ENCODE measurements at places on chromosomes 13 and 19.

DNA sequence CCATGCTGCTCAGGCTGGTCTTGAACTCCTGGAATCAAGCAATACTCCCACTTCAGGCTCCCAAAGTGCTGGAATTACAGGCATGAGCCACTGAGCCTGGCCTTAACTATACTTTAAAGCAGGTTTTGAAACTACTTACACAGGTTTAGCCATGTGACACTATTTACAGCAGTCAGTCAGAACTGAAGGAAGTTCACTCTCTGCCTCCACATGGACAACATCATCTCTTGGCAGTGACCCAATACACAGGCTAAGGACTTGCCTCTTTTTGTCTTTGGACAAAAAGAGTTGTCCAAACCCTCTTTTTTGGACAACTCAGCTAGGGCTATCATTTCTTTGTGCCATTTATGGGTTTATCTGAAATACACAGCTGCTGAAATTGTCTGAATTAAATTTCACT lies 89.0 kb upstream of the CLDN10 start:
- no peak for DNase-seq

DNA sequence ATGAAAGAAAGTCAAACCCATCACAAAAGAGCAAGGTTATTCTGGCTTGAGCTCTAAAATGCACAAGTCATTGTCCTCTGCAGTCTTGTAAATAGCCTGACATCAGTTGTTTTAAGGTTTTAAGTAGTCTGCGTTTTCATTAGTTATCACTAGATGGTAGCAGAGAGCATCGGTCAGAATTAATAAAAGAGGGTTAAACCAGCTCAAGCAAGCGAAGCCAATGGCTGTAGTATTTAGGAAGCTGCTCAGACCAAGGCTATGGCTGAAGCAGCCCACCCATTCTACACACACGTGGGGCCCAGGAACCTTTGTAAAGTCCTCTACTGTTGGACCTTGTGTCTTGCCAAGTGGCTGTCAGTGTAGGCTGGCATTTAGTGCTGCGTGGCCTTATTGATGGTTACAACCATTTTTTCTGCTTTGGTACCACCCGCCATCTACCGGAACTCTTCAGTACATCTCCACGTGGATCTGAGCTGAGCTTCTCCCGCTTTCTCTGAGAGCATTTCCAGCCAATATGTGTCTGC lies 13.3 kb upstream of the ZNF57 start:
- no peak for DNase-seq

DNA sequence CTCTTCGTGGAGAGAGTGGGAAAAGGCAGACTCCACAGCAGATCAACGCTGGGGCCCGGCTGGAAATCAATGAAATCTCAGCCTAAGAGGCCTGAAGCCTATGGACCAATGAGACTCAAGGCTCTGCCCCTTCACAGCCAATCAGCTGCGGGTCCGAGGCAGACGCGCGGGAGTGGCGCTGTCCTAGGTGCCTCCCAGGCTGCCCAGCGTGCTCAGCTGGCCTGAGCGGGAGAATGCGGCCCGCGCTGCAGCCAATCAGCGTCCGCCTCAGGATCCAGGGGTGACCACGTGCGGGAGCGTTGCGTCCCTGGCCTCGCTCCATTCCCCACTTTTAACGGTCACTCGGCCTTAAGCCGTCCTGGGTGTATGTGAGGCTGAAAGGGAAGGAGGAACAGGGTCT lies at the start of gene ZBTB32:
Gene ZBTB32 (plus strand): TSS at position 341 of the 400 bp plus-strand sequence. CDS start 10,069 bp downstream, outside the sequence.
- DNase-seq: no peak

DNA sequence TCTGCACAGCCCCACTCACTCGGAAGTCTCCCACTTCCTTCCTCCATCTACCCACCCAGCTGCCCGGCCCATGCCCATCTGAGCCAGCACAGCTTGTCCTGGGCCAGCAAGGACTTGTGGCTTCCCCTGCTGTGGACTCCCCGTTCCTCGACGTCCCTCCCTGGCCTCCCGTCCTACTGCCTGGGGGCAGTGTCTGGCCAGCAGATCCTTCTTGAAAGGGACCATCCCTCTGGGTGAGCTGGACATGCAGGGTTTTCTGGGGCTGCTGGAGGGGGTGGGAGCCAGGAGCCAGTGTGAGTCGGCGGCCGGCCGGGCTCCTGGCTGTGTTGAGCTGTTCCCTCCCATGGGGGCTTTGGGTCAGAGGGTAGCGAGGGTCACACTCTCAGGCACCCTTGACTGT lies 26.7 kb downstream of the CRTC1 start:
- no peak for DNase-seq

DNA sequence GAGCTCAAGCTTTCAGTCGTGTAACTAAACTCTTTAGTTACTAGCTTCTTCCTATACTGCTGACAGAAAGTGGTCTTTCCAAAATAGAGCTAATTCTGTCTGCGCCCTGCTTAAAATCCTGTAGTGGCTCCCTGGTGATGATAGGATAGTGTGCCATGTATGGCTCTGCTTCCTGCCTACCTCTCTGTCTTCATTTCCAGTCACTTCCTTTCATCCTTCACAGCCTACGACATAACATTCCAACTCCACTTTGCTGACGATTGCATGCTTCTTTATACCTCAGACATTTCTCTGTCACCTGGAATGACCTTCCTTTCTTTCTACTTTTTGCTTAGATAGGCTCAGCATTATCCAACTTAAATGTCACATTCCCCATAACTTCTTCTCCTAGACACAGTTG lies 190.8 kb downstream of the MAB21L1 start:
- DNase-seq: no peak

GRCh38 chr19:54319049-54319448 lies 6.1 kb upstream of the LILRA5 start:
- no peak for DNase-seq

- DNase-seq: no peak
Measured at GRCh38 chr13:88369866-88370265, 698.7 kb downstream of the SLITRK5 start.

- no peak for DNase-seq
Measured at GRCh38 chr13:113741191-113741668, 17.8 kb upstream of the TMEM255B start.

- no peak for DNase-seq
Measured at GRCh38 chr13:53310786-53311185, 282.2 kb downstream of the OLFM4 start.

DNA sequence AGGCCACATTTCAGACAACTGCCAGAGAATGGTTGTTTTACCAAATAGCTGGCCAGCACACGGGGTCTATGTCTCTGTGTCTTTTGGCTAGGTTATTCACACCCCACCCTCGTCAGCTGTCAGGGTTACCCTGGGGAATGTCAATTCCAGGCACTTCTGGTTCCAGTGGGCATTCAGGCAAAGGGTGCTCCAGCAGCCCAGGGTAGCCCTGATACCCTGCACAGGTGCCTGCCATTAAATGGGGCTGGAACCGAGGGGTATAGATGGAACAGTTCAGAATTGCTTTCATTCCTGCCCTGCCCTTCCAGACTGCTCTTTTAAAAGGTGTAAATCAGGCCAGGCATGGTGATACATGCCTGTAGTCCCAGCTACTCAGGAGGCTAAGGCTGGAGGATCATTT lies 43.2 kb upstream of the HOMER3 start:
- DNase-seq: no peak

DNA sequence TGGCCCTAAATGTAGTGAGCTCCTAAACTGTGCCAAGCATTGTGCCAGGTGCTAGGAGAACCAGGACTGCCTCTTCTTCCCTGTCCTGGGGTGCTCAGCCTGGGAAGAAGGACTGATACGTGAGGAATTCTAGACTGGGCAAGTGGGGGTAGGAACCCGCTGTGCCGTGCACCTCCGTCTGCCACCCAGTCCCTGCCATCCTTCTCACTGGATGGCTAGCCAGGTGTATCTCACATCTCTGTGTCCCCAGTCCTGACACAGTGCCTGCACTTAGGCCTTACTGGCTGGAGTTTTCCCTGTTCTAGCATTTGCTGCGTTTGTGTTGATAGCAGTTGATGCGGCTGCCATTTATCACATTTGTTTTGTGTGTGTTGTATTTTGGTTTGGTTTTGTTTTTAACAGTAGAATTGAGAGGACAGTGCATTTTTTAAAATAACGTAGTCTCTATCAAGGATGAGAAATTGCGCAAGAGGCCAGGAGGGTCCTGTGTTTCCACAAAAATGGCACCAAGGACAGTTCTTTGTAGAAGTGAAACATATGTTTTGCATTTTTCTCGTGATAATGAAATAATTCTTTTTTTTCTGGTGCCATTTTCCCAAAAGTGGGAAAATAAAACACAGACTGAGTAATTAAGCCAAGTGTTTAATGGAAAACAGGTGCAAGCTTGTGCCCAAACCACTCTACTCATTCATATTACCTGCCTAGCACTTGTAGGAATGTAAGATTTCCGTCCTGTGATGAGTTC lies 4.7 kb upstream of the GPR183 start:
- no peak for DNase-seq

DNA sequence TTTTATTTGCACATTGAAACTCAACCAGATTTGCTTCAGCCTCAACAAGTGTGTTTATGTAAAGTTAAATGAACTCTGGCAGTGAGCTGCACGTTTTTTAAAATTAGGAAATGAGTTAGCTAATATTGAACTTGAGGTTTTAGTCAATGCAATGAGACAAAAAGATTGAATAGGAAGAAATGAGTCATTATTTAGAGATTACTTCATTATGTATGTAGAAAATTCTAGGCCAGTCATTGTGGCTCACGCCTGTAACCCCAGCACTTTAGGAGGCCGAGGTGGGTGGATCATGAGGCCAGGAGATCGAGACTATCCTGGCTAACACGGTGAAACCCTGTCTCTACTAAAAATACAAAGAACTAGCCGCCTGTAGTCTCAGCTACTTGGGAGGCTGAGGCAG lies 22.8 kb upstream of the CD70 start:
- DNase-seq: no peak

DNA sequence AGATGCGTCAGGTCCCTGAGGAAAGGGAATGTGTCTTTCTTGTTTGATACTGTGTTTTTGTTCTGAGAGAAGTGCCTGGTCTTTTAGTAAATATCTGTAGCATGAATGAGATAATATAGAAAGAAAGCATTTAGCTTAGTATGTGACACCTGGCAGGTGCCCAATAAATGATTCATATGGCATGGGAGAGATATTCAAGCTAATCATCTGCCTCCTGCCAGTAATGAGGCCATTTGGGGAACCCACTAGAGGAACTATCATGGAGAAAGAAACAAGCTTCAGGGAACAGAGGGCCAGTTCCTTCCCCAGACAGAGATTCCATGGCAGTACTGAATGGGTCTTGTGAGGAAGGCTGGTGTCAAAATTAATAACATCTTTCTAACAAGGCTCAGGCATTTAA lies 603.9 kb downstream of the DCT start:
- no peak for DNase-seq

DNA sequence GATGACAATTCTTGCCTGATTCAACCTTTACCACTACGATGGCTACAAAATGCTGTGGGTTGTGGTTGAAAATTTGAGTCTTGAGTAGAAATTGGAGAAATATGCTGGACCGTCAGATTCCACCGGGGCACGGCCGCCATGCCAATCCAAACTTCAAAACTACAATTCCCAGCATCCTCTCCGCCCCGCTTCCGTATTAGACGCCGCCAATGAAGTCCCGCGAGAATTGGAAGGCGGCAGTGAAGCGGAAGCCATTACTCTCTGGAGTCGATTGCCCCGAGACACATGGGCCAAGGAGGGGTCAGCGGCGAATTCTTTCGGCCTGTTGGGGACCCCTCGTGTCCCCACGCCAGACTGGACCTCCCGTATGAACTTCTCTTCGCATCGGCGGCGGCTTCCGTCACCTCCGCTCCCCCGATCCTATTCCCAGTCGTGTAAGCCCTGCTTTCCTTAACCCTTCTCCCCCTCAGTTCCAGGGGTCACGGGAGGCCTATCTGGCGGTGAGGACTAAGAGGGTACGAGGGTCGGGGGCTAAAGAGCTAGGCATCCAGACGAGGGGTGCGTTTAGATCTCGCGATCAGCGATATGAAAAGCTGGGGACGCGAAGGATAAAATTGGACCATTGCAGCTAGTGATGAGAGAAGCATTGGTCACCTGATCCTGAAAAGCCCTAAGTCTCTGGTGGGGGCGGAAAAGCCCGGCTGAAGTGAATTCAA lies at the start of gene ZNF317:
Gene ZNF317 (plus strand): TSS at position 239 of the 716 bp plus-strand sequence. CDS start 15,620 bp downstream, outside the sequence.
- peak; percentile 78 for DNase-seq

DNA sequence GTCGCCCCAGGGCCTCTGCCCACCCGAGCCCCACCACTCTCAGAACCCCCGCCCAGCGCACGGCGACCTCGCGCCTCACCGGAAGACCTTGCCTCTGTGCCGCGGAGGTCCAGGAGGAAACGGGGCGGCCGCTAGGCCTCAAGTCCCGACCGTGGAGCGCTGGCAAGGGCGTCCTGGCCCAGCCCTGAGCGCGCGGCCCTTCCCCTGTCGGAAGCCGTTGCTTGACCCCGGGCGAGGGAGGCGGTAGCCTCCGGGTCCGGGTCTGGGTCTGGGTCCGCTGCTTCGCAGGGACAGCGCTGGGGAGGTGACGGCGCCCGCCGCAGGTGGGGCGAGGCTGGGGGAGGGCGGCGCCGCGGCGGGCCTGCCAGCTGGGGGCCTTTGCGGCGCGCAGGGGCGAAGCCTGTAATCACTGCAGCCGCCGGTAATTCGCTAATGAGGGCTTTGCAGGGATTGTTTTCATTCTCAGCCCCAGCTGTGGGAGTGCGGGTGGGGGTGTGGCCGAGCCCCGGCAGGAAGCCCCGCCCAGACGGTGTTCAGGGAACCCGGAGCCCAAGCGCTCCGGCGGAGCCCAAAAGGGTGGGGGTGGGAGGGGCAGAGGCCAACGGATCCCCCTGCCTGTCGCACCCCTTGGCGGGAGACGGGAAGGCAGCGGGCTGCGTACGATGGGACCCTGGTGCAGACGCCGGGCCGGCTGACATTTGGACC lies 8.6 kb downstream of the C19orf25 start:
- peak; percentile 34 for DNase-seq

GRCh38 chr19:3171894-3172672 lies 6.5 kb upstream of the S1PR4 start:
- no peak for DNase-seq

- no peak for DNase-seq
Measured at GRCh38 chr13:62829486-62829885, 1413.8 kb upstream of the PCDH20 start.

DNA sequence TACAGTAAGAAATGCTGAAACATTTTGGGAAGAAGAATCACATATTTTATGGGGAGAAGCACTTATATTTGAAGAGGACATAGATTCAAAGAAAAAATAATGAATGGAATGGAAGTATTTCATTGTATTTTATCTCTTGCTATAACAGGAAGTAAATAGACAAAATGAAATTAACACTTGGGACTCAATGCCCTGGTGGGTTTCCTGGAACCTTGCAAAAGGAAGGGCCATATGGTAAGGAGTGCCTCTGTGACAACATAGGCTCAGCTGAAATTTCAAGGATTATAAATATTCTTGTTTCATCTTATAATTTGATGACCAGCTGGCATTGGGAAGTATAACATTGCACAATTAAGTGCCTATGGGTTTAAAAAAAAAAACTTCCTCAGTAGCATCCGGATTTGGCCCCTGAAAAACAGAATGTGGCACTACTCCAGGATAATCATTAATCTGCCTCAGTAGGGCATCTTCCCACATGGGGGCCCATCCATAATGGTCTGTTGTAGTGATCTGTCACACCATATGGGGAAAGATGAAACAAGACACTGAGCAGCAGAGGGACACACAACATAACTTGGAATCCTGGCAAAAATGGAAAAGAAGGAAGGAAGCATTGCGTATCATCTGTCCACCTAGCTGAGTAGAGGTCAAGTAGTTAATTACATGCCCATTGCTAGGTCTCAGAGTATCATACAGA lies 321.6 kb downstream of the NDFIP2 start:
- no peak for DNase-seq

- no peak for DNase-seq
Measured at GRCh38 chr19:45152504-45153338, 8.1 kb downstream of the NKPD1 start.

- DNase-seq: no peak
Measured at GRCh38 chr13:76708138-76708688, 178.0 kb downstream of the KCTD12 start.
